ENCODE measurements at places on chromosomes 3 and 15.

GRCh38 chr3:53357458-53357857 lies 10.1 kb upstream of the DCP1A start:
- no peak for DNase-seq

DNA sequence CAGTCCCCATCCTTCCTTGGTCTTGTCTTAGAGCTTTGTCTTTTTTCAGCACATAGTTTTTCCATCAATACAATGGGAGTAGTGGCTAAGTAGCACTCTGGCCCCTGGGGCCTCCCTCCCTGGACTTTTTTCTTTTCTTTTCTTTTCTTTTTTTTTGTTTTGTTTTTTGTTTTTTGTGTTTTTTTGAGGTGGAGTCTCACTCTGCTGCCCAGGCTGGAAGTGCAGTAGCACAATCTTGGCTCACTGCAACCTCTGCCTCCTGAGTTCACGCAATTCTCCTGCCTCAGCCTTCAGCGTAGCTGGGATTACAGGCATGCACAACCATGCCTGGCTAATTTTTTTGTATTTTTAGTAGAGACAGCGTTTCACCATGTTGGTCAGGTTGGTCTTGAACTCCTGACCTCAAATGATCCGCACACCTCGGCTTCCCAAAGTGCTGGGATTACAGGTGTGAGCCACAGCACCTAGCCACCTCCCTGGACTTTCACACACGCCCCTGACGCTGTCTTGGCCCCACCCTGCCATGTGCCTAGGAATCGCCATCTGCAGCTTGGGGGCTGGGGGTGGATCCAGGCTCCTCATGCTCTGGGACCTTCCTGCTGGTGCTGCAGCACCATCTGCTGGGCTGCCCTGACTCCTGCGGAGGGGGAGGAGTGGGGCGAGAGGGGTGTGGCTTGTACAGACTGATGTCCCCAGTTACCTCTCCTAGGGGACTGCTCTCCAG lies 2.8 kb downstream of the C15orf39 start:
- DNase-seq = peak; percentile 84

- no peak for DNase-seq
Observed at GRCh38 chr15:35603301-35603700, 57.3 kb upstream of the DPH6 start.

- DNase-seq = peak; percentile 47
Observed at GRCh38 chr3:52291508-52292181, 4.0 kb downstream of the GLYCTK start.

GRCh38 chr3:156356537-156357363 lies 198.2 kb downstream of the SSR3 start:
- no peak for DNase-seq

GRCh38 chr3:39519103-39519502 lies 51.6 kb downstream of the MOBP start:
- DNase-seq = no peak

- no peak for DNase-seq
Observed at GRCh38 chr3:188646592-188646991, 492.6 kb downstream of the LPP start.

- no peak for DNase-seq
Observed at GRCh38 chr3:82001276-82001923, 240.0 kb upstream of the GBE1 start.

DNA sequence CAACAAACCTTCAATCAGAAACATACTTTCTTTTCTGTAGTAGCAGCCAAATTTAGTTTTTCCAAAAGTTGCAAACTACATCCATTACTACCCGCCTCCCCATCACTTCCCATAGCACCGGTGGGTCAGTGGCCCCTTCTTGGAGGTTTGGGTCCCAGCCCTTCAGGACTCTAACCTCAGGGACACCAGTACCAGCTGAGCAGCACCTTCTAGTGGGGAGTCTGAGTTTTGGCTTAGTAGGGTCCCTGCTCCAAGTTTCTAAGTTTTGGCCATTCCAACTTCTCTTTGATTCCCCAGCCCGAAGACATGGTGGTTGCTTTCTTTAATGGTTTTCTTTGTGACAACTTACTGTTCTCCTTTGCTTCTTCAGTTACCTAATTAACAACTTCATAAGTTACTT lies 160.6 kb downstream of the ECT2 start:
- DNase-seq = no peak

DNA sequence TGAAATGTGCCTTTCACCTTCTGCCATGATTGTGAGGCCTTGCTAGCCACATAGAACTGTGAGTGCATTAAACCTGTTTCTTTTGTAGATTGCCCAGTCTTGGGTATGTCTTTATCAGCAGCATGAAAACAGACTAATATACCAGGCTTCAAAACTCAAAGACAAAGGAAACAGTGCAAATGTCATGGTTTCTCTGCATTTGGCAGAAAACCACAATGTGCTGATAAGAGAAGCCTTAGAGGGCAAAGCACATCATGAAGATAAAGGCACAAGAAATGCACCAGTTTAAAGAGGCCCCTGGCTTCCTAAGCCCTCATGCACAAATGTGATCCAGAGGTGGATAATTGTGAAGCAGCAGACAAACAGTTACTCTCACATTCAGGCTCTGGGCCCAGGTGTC lies 259.2 kb downstream of the CPNE4 start:
- DNase-seq = no peak

DNA sequence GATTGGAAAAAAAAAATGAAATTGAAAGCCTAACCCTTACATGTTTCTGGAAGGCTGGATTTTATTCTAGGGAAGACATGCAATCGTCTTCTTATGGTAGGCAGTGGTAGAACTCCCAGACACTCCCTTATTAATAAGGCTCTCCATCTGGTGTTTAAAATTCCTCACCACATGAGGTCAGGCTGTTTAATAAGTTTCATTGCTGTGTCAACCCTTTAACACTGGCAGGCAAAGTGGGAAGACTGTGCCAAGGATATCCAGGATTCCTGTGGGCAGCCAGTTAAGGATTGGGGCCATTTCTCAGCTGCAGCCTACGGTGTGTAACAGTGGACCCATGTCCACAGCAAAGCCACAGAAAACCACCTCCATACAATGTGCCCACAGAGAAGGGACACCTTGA lies 225.5 kb upstream of the CHRM5 start:
- no peak for DNase-seq

DNA sequence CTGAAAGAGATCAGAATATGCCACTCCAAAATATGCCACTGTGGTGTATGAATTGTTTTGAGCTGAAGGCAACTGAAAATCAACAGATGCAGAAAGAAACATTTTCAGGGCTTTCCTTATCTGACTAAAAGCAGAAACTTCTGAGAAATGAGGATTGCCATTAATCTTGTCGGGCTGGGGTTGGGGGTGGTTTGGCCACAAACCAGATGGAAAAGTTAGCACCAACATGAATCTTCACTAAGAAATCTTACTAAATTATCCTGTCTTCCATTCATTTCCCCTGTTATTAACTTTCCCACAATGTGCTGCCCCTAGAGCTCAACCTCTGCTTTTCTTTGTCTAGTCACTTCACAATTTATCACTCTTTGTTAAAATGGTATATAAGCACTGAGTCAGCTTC lies 229.9 kb upstream of the GADL1 start:
- DNase-seq = no peak

- DNase-seq = no peak
Observed at GRCh38 chr3:126394179-126394976, at the start of gene CFAP100. Gene CFAP100 (plus strand): TSS chr3:126394909. CDS start chr3:126396001, 1,092 bp downstream.

- DNase-seq = no peak
Observed at GRCh38 chr15:20280933-20281463, 260.6 kb downstream of the GOLGA6L6 start.

DNA sequence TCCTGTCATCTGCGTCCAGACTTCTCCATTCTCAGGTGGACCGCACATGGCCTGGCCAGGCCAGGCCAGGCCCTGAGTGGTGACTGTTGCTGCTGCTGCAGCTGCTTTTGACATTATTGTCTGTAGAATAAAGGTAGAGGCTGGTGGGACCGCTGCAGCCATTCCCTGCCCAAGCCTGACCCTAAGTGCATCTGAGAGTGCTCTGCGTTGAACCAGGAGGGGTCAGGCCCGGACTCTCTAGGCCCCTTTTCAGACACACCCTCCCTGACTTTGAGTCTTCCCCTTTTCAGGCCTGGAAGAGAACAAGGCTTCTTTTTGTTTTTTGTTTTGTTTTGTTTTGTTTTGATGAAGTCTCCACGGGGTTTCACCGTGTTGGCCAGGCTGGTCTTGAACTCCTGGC lies 54.6 kb upstream of the FLNB start:
- DNase-seq = no peak

DNA sequence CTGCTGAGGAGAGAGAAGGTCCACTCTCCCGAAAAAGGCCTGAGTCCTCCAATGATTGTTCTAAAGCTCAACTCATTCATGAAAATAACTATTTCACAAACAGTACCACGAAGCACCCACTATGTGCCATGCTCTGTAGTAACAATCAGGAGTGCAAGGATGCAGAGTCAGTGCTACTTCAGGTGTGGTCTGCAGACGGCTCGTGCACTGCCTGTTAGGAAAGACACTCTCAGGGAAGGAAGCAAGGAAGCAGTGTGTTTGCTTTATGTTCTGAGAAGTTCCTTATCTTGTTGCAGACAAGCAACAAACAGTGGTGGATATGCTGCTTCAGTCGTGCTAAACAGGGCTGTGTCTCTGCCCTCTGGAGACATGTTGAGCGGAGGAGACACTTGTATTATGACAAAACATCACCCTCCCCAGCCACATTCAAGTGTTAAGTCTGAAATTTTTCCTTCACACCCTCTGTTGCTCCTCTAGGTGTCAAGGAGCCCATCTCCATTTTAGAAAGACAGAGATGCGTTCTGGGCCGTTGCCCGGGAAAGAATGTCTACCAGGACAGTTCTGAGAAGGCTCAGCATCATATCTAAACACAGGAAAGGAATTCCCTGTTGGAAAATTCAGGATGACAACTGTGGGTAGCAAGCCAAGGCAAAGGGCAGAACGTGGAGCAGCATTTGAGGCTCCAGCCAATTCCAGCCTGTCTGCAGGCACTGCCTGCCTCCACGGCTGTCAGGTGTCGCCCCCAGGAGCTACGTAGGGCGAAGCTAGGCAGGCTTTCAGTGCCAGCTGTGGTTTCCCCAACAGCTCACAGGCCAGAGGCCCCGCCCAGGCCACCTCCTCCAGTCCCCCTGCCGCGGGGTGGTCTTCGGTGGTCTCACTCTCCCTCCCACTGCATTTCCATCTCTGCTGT lies 13.4 kb upstream of the ATP10A start:
- DNase-seq = no peak

- no peak for DNase-seq
Observed at GRCh38 chr3:33808559-33808958, 10.1 kb downstream of the PDCD6IP start.

DNA sequence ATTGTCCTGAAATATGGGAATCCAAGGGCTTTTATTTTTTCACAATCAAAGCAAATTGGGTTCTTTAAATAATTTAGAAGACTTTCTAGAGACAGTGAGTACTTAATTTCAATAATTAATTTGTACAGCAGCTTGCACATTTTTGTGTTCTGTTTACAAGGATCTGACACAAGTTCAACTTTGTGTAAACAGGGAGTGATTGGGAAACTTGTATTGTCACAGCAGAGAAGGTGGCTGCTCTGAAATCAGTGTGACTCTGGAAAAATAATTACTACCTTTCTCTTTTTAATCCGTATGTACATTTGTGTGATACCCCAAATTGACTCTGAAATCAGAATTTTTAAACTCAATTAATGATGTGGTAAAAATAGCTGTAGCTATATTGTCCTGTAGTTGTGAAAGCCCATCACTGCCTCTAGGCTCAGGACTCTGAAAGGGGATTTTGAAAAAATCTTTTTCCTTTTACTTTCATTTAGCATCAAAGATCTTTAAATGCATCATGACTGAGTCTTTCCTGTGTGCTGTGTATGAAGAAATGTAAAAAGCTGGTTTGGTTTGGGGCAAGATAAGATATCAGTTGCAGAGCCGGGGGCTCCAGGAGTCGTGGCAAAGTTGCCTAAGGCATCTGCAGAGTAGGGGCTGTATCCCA lies 45.1 kb downstream of the MFSD1 start:
- DNase-seq = no peak

DNA sequence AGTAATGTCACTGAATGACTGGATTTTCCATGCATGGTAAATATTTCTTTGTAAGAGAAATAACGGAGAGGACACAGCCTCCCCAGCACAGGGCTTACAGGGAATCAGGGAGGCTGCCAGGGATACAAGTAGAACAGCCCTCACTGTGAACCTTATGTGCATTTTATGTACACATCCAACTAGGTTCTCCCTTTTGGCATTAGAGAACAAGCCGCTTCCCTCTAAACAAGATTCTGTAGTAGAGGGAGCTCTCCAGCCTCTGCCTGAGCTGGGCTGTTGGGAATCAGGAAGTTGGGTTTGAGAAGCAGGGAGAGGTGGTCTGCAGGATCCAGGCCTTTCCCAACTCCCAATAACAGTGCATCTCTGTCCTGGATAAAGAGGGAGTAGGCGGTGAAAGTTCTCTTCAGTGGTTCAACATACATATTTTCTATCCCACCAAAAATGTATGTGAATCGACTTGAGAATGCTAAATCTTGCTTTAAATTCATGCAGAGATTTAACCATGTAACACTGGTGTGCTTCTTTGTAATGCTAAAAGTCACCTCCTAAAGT lies 83.7 kb downstream of the ARNT2 start:
- no peak for DNase-seq

- no peak for DNase-seq
Observed at GRCh38 chr3:62607287-62608029, 234.1 kb upstream of the FEZF2 start.

DNA sequence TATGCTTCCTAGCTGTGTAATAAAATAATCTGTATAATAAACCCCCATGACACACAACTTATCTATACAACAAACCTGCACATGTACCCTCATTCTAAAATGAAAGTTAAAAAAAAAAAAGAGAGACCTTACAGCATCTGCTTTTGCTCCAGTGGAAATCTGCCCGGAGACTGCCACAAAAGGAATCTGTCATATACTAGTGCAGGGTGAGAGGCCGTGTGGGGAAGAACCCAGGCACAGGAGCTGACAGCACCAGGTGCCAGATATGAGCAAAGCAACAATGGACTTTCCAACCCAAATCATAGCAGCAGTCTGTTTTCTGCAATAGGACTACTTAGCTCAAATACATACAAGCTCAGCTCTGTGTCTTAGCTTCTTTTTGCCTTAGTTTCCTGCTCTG lies 346.5 kb downstream of the ROBO1 start:
- DNase-seq = no peak

DNA sequence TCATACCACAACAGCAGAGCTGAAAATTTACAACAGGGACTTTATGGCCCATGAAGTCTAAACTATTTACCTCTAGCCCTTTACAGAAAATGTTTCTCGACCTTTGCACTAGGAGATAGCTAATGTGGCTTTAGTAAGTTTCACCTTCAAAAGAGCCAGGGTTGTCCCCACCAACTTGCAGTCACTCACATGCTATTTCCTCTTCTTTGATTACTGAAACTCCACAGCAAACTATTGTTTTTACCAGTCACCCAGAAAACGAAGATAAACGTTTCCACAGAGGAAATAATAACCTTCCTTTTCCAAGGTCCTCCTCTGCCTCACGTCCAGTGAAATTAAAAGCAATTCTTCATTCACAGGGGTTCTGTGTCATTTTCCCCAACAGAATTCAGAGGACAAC lies 48.2 kb downstream of the WWTR1 start:
- DNase-seq = no peak

- DNase-seq = peak; percentile 46
Observed at GRCh38 chr3:46998121-46998851, 18.8 kb downstream of the NBEAL2 start.

GRCh38 chr15:66882251-66883020 lies 180.4 kb downstream of the SMAD6 start:
- no peak for DNase-seq
